GM23338 (cell line): ENCODE measurements at places on chromosomes 2 and 18.

DNA sequence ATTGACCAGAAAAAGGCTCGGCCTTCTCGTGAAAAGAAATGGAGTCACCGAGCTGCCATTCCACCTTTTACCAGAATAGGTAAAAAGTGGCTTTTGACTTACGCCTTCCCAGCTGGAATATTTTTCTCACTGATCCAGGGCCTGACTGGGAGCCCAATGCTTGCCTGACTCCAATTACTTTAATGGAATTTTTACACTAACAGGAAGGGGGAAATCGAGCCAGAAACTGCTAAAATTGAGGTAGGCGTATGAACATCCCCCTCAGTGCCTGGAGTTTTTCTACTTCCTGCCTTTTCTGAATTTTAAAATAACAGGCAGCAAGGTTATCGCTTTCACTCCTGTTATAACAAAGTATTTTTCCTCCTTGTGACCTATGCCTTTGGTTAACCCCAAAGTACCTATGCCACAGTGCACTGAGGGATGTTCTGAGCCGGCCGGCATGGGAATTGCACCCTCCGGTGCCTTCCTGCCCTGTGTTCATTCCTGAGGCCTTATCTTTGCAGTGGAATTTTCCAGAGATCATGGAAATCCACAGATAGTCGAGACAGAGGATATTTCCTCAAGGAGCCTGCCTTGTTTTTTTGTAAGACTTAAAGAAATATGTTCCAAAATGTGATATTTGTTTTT is 18.3 kb upstream of the RPL31 start:
- DNase-seq = no peak

- DNase-seq = peak; percentile 82
These were observed 128.3 kb upstream of the ATP5MC3 start for GRCh38 chr2:175309799-175310198.

GRCh38 chr2:233829193-233830110 is 24.9 kb downstream of the HJURP start:
- no peak for DNase-seq

DNA sequence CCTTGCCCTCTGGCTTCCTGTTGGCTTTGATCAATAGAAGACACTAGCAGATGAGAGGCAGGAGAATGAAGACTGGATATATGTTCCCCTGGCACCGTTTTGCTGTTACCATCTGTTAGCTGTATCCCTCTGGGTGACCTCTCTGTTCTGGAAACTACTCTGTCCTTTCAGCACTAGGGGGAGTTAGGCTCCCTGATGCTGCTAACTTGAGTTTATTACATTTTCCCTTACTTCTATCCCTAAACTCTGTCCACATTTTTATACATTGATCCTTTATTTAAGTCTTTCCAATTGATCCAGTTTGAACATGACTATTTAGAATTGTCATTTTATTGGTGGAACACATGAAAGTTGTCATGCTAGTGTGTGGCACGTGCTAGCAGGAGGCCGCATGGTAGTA is 1014.3 kb upstream of the CDH2 start:
- peak; percentile 56 for DNase-seq

DNA sequence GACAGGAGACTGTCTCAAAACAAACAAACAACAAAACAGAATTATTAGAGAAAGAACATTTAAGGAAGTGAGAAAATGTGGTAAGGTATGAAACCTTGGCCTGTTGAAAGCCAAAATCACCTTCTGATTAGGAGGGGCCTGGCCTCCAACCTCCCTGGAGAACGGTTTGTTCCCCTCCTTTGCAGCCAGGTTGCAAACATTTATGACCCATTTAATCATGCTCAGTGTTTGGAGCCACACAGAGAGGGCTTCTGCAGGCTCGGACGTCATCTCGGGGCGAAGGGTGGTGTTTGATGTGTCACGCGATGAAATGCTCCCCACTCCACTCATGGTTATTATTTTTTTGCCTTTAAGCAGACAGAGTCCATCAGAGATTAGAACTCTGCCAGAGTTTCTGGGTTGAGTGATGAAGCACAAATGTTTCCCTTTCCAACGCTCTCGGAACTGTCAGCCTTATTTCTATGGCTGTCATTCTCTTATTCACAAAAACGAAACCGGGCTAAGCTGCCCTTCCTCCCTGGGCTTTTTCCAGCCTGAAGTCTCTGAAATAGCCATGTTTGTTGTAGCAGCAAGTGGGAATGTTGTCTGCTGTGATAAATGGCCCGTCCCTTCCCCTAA is 33.6 kb upstream of the ROCK2 start:
- no peak for DNase-seq

DNA sequence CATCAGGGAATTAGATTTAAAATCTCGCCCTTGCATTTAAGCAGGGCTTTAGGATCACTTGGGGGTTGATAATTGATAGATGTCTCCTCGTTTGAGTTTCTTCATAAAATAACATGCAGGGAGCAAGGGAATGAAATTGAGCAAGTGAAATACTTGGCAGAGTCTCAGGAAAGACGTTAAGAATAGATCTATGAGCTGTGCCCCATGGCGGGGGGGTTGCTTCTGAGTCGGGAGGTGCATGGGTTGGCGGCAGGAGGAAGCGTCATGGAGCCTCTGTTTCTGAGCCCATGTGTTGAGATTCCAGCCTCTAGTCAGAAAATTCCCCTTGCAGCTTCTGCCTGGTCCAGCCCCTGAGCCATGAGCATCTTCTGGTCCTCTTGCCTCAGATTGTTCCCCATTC is 82.0 kb downstream of the APOB start:
- no peak for DNase-seq

GRCh38 chr2:26772064-26773001 is 8.2 kb downstream of the SLC35F6 start:
- DNase-seq = no peak

GRCh38 chr2:212535996-212536816 is 2.4 kb downstream of the ERBB4 start:
- DNase-seq = peak; percentile 67

DNA sequence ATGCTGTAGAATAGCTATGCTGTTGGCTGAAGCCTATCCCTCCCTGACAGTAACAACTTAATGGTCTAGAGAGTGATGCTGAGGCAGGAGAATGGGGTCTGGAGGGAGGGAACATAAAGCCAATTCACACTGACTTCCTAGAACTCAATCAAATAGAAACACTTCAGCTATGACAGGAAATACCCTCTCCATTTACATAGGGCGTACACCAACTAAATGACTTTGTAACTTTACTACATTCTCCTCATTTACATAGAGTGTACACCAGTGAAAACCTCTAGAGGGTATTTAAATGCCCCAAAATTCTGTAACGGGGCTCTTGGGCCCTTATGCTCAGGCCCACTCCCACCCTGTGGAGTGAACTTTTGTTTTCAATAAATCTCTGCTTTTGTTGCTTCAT is 41.5 kb downstream of the YPEL5 start:
- DNase-seq = no peak

GRCh38 chr2:178947006-178947405 is 102.9 kb downstream of the CCDC141 start:
- DNase-seq = no peak

GRCh38 chr2:24521975-24522639 is 31.1 kb downstream of the NCOA1 start:
- DNase-seq = no peak

- DNase-seq = no peak
These were observed 1.8 kb upstream of the CCDC68 start for GRCh38 chr18:54961016-54961423.
